ENCODE measurements at places on chromosomes 4 and X.

DNA sequence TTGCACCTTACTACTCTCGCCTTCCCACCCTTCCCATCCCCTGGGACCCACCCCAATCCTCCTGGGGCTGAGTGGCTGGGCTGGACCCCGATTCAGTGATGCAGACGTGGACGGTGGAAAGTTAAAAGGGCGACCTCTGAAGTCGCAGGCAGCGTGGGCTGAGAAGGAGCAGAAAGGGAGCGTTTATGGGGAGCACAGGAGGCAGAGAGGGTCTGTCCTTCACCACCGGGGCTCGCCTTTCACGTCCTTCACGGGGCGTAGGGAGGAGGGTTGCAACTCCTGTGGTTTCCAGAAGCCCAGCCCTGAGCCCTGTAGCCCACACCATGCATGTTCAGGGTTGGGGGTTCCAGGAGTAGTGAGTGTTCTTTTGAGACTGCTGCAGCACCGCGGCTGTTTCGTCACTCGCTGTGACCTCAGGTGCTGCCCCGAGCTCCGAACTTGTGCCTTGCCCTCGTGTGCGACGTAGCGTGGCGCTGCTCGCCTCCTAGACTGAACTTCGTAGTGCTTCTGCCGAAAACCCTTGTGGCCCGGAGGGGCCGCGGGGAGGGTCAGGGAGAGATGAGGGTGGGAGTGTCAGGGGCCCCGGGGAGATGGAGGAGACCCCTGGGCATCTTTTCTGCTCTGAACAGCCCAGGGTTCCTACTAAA lies 1.6 kb downstream of the NHS start:
- DNase-seq, result no peak

- DNase-seq, result no peak
These were observed 33.2 kb downstream of the EFHC2 start for GRCh38 chrX:44310227-44310626.

DNA sequence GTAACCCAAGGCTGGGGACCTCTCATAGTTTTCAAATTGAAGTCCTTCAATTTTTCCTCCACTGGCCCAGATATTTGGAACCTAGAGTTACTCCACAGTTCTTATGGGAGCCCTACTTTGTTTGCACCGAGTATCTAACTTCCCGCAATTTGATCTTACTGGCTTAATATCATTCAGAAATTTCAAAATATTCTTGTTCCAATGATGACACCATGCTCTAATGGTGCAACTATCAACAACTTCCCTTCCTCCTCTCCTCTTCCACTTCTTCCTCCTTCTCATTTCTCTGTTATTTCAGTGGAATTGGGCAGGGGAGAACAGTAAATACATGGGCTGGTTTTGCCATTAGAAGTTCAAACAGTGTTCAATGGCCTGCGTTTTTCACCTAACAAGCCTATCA lies 20.2 kb downstream of the PDCL2 start:
- no peak for DNase-seq

DNA sequence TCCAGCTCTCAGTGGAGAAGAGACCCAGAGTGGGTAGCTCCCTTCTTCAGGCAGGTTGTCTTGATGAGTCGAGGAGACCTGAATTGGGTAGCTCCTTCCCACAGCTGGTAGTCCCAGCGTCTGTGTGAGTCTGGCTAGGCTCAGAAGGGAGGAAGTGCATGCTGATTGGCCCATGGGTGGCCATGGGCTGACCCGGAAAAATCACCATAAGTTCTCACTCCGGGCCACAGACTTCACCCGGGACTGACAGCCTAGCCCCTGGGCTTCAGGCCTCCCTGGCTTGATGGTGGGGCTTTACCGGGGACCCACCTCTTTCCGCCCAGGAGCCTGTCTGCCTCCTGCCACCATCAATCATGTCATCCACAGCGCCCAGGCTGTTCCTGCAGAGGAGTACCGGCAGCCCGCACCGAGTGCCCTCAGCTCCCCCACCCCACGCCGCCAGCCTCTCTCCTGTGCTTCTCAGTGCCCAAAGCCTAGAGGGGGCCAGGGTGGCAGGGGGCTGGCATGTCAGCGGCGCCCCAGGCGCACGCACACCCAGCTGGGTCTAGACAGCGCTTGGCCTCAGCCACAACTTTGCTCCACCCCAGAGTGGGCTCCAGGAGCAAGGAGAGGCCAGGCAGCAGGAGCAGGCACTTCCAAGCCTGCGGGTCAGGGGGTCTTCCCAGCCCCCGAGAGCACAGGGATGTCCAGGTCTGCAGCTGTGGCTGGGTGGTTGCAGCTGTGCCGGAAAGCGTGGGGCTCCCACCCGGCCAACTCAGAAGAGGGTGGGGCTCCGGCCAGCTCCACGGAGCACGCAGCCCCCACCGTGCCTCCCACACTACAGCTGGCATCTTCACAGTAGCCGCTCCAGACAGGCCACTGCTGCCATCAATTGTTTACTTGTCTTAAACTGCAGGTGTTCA lies 16.1 kb upstream of the SAT1 start:
- DNase-seq, result no peak

DNA sequence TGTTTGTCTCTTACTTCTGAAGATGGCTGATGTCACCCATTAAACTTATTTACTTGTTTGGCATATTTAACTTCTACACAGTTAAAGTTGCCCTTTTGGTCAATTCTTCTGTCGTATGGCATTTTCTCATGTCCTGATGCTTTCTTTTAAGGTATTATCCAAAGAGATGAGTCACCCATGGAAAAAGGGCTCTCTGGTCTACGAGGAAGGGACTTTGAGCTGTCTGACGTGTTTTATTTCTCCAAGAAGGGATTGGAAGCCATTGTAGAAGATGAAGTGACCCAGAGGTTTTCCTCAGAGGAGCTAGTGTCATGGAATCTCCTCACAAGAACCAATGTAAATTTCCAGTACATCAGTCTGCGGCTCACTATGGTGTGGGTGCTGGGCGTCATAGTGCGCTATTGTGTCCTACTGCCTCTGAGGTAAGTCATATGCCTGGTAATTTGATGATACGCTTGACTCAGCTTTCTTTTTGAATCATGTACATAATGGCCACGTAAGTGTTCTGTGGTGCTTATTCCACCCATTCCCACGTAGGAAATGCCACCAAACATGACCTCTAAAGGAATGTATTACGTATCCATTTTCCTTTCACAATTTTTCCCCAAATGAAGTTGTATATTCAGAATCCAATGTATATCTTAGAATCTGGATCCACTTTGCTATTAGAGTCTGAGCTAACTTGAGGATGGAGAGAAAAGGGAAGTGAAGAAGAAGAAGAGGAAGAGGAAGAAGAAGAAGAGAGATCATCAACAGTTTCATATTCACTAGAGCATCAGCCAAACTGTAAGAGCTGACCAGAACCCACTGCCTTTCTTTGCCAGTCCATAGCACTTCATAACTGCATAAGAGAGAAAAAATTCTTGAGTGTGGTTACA lies 45.7 kb downstream of the GPAT3 start:
- no peak for DNase-seq

- no peak for DNase-seq
These were observed 286.5 kb downstream of the GLUD2 start for GRCh38 chrX:121333942-121334341.

DNA sequence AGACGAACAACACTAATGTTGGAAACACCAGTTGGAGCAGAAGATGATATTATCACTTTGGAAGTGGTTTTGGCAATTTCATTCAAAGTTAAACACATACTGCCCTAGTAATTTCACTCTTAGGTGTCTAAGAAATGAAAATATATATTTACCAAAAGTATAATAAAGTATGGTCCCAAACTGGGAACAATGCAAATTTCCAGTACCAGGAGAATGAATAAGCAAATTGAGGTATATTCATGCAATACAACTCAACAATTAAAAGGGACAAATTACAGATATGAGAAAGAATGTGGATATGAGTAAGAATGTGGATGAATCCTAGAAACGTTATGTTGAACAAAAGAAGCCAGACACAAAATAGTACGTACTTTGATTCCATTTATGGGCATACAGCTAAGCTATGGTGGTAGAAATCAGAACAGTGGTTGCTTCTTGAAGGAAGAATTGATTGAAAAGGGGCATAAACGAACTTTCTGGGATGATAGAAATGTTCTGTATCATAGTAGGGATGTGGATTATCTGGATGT lies 10.0 kb downstream of the ELMOD2 start:
- peak; percentile 17 for DNase-seq

DNA sequence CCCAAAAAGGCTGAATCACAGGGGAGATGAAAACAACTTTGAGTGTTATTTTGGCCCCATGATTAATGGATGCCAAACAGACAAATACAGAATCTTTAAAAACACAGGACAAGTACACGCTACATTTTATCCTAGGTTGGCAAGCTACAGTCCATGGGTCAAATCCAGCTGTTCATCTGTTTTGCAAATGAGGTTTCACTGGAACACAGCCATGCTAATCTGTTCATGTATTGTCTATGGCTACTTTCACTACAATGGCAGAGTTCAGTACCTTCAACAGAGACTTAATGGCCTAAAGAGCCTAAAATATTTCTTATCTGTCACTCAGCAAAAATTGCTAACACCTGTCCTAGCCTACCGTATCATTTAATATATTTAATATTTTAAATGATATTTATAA lies 1548.5 kb upstream of the IGFBP7 start:
- DNase-seq, result no peak

- DNase-seq, result no peak
These were observed 630.3 kb upstream of the KLHL4 start for GRCh38 chrX:86887341-86887740.

GRCh38 chr4:83146841-83147240 lies 32.3 kb upstream of the PLAC8 start:
- DNase-seq, result no peak

DNA sequence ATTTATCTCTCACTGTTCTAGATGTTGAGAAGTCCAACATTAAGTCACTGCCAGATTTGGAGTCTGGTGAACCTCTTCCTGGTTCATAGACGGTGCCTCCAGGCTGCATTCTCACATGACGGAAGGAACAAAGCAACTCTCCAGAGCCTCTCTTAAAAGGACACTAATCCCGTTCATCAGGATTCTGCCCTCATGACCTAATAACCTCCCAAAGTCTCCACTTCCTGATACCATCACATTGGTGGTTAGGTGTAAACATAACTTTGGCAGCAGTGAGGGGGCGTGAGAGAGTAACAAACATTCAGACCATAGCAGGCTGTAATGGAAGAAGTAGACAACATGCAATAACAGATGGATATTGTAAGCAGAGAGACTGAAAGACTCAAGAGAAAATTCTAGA lies 388.6 kb downstream of the PDHA2 start:
- DNase-seq, result no peak

GRCh38 chrX:80879143-80879542 lies 69.5 kb upstream of the BRWD3 start:
- no peak for DNase-seq

DNA sequence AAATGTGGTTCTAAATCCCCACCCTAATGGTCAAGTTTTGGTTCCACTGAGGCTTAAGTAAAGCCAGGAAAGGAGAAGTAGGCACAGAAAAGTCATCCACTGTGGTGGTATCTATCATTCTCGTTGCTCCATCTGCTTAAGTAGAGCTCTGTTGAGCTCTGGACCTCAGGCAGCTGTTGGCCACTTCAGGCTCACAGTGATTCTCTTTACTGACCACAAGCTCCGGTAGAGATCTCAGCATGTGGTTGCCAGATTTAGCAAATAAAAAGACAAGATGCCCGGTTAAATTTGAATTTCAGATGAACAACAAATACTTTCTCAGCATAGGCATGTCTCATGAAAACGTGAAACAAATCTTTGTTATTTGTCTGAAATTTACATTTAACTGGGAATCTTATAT lies 132.3 kb upstream of the PTCHD1 start:
- no peak for DNase-seq

GRCh38 chr4:25827373-25827772 lies 35.4 kb downstream of the SEL1L3 start:
- DNase-seq, result no peak

DNA sequence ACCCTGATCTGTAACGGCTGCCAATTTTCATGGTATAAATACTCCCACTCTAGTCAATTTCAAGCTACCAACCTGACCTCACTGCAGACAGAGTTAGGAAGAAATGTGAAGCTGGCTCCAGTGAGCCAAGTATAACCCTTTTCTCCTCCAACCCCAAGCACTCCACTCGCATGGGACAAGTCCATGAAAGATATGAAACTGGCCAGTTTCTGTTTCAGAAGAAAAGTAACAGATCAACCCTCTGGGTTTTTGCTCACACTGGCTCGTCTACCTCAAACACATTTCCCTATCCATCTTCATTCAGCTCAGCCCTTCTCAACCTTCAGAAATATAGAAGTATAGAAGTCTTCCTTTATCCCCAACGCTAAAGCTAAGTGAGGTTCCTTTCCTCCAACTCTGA lies 82.4 kb upstream of the NDP start:
- no peak for DNase-seq

DNA sequence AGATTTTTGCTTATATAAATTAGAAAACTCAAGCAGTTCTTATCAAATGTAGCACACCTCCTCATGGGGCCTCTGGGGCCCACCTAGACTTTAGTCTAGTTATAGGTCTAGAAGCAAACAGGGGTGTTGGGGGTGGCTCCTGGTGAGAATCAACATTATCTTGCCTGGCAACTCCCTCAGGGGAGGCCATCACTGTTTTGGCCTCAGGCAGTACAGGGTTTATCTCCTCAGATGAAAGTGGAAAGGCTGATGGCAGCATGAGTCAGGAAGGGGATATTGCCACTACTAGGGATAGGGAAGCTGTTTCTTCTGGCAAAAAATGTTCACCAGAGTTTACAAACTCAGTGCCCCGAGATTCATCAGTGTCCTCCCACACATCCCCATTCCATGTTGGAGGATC lies 232.4 kb upstream of the BMP3 start:
- no peak for DNase-seq

GRCh38 chrX:48028091-48028490 lies 21.3 kb downstream of the SPACA5 start:
- DNase-seq, result no peak

GRCh38 chrX:131841496-131842437 lies 181.3 kb upstream of the STK26 start:
- DNase-seq, result no peak

DNA sequence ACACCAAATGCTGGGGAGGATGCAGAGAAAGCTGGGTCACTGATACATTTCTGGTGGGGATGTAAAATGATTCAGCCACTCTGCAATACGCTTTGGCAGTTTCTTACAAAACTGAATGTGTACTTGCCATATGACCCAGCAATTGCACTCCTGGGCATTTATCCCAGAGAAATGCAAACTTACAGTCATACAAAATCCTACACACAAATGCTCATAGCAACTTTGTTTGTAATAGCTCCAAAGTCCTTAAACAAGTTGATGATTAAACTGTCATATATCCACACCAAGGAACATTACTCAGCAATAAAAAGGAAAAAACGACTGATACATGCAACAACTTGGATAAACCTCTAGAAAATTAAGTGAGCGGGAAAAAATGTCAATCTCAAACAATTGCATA lies 12.3 kb downstream of the MID1 start:
- no peak for DNase-seq

GRCh38 chrX:24314019-24314635 lies at the start of gene SUPT20HL2:
Gene SUPT20HL2 (minus strand): TSS chrX:24314069. CDS start chrX:24313315, 754 bp downstream.
- no peak for DNase-seq

GRCh38 chr4:86247906-86248305 lies 111.9 kb downstream of the MAPK10 start:
- no peak for DNase-seq

- peak; percentile 51 for DNase-seq
These were observed 199.2 kb downstream of the SHROOM3 start for GRCh38 chr4:76634220-76634619.
